Stimulated activated memory B cell treated with anti-CD40 and anti-IgM and Interleukin-4, amounts not matched to agents 10 μg/mL and 1 μg/mL and 100 μg/mL, for 72 hours (primary cell): ENCODE measurements at places on chromosomes 1 and 21.

DNA sequence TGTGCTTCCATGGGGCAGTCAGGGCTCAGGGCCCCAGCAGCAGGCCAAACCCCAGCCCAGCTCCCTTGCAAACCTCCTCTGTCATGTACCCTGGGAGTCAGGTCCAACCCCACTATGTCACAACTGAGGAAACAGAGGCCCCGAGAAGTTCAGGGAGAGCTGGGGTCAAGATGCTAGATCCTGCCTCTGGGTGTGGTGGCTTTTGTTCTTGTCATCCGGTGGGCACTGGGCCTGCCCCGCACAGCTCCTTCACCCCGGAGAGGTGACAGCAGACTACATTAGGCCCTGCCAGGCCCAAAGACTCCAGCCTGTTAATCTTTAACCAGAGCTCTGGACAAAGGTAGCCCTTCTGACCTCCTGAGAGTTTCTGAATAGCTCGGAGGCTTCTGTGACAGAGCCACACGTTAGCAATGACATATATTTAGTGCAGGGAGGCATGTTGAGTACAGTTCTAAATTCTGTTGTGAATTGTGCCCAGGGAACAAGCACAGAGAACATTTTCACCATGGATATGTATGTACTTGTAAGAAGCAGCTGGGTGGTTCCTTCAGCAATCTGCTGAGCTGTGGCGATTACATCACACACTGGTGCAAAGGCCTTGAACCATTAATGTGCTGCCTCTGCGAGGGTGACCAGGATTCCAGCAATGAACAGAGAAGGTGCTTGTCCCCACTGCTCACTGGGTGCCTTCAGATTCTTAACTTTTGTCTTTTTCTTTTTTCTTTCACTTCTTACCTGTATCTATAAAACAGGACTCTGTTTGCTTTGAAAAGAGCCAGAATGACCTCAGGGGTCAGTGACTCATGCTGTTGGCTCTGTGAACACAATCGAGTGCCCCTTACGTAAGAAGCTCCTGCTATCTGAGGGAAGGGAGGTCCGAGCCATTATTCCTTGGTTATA lies 102.8 kb downstream of the RHOU start:
- no peak for ATAC-seq

DNA sequence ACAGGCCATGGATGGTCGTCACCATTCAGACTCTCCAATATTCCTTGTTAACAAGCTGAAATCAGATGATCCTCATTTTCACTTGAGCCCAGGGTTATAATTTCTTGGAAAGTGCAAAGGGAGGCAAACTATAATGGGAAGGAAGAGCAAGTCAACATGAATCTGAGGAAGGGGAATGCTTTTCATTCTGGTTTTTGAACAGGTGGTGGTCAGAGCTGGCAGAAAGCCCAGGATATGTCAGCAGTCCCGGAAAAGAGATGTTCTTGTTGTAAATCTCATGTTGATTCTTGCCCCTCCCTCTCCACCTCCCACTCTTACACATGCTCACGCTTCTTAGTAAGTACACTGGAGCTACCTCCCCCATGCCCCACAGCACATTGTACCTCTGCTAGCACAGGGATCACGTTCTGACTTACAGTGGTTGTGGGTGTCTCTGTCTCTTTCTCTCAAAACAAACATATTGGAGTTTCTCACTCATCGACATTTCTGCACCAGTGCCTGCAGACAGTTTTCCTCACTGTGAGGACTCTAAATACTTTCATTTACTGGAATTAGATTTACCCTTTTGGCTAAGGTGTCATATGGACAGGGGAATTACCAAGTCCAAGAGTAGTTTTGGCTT lies 77.6 kb downstream of the XCL2 start:
- ATAC-seq, result peak; percentile 64

- ATAC-seq, result no peak
Observed at GRCh38 chr21:35929901-35930300, 130.4 kb downstream of the SETD4 start.

DNA sequence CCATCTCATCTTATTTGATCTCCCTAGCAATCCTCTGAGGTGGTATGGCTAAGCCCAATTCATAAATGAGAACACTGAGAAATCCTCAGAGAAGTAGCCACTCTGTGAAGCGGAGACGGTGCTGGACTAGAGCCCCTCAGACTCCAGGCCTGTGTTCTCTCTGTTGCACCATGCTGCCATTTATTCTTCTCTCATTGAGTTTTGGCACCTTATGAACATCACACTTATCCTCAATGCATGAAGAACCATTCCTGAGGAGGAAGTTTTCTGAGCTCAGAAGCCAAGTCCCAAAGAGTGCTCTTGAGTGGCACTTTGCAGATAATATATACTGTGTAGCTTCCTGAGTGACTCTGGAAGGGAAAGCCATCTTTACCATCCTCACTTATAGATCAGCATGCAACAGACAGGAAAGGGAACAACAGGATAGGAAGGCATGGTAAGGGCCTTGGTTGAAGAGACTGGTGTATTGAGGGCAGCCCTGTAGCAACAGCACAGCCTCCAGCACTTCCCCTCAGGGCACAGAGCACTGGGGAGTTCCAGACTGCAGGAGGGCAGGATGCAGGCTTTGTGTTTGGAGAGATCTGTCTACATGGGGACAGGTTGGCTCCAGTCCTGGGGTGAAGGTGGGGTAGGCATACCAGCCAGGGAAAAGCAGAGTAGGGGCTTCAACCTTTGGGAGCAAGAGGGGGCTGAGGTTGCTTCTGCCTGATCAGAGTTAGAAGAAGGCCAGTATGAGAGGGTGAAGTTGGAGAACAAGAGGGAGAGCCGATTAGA lies 1.6 kb upstream of the CRNN start:
- no peak for ATAC-seq

- no peak for ATAC-seq
Observed at GRCh38 chr1:86940599-86940998, 26.2 kb downstream of the HS2ST1 start.

DNA sequence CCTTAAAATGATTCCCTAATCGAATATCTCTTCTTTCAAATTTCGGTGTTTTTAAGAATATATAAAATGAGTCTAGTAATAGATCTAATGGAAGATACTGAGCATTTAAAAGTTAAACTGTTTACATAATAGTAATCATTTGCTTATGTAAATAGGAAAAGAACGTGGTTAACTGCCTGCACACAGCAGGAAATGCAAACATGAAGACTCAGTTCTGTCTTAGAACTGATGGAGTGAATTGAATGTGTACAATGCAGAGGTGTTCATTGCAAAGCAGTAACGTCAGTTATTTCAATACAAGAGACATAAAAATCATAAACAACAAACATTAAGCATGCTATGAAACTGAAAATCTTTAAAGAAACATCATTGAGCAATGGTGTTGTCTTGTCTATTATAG lies 359.4 kb upstream of the ADAMTS5 start:
- ATAC-seq, result no peak

- ATAC-seq, result no peak
Observed at GRCh38 chr1:202125611-202126010, 2.9 kb downstream of the GPR37L1 start.

- ATAC-seq, result no peak
Observed at GRCh38 chr1:192967901-192968300, 91.3 kb downstream of the UCHL5 start.

DNA sequence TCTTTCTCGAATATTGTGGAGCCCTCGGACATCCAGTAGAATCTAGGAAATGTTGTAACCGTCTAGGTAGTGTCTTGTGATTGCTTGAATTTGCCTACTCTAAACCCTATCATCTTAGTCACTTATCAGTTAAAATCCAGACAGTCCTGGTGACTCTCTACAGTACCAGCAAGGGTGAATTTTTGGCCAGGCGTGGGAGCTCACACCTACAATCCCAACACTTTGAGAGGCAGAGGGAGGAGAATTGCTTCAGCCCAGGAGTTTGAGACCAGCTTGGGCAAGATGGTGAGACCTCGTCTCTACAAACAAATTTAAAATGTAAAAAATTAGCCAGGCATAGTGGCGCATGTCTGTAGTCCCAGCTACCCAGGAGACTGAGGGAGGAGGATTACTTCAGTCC lies 230.9 kb downstream of the CHRM3 start:
- no peak for ATAC-seq

DNA sequence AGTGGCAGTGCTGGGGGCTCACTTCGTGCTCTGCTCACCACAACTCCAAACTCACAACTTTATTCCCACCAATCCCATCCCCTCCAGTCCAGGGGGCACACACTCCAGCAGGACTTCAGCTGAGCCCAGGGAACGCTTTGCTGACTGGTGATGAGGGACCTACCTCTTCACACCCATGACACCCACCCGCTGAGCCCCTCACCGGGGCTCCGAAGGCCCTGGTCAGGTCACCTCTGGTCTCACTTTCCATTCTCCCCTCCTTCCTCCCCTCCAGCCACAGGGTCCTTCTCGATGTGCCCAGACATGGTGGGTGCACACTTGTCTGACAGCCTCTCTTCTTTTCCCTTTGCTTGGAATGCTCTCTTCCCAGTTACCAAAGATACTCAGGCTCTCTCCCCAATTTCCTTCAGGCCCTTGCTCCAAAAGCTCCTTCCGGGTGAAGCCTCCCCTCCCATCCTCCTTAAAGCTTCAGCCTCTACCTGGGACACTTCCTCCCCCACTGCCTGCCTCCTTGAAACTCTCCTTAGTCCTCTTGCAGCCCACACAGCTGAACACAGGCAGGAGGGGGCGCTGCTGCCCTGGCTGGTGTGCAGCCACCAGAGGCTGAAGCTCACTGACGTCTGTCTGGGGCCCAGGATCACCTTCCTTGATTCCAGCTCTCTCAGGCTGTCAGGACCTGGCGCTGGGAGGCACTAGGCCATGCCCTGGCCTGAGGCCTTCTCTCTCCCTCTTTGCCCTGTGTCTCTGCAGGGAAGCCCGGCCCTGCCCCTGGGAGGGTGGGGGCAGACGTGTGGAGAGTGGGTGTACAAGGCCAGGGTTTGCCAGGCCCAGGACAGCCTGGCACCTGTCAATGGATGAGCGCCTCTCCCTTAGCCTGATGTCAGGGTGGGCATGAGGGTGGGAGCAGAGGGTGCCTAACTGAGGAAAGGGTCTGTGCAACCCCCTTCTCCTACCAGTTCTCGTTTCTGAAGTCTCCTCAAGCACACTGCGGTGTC lies 1.6 kb downstream of the KCNE1 start:
- peak; percentile 76 for ATAC-seq

DNA sequence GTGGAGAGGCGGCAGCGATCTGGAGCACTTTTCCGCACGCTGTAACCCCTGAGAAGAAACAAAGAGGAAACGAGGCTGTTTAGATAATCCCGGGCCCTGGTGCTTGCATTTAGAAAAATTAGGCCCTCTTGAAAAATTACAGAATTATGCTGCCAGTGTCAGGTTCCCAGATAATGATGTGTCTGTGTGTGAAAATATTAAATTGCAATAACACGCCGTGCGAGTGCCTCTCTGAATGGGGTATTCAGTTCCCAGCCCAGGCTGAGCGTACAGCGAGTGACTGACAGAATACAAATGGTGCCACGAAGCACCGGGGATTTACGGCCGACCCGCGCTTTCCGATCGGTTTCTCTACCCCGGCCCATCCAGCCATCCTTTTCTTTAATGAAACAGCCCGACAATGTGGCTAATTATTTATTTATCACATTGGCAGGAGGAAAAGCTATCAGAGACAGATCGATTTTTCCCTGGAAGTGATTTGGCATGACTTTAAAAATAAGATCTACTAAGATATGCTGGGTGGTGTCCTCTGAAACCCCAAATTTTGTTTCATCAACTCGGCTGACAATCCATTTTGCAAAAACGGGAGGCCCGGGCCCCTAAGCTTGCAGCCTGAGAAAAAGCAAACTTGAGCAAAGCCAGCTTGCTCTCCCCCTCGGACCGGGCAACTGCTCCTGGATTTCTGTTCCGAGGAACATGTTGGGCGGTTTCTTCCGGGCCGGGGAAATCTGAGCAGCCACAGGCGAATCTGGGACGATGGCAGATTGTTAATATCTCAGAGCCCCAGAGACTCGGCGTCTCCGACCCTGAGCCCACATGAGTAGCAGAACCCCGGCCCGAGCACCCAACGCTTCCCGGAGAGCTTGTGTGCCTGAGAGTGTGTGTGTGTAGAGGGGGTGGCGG lies 11.3 kb downstream of the PRDM16 start:
- no peak for ATAC-seq

DNA sequence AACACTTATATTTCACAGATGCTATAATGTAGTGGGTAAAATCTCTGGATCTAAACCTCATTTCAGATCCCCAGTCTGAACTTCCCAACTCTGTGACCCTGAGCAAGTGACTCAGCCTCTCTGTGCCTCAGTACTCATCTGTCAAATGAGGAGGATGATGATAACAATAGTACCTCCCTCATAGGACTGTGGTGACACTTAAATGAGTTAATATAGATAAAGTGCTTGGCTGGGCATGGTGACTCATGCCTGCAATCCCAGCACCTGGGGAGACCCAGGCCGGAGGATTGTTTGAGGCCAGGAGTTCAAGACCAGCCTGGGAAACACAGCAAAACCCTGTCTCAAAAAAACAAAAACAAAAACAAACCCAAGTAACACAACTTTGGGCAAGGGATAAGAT lies 4.7 kb upstream of the ECE1 start:
- ATAC-seq, result peak; percentile 4
